ENCODE measurements at places on chromosomes 13 and 19. TPM values are rescaled to one million over a fixed set of nuclear protein-coding genes. Genes with fewer than 3 reads are reported as not detected.

CYP4F22 gene
- not detected for total RNA-seq

ZNF433 gene
- total RNA-seq, result 5.1 TPM

FUT1 gene
- not detected for total RNA-seq

SIGLEC11 gene
- total RNA-seq, result under 0.01 TPM

ZNF534 gene
- total RNA-seq, result not detected

LRRC63 gene
- not detected for total RNA-seq

CNFN gene
- total RNA-seq, result not detected

DBP gene
- 14.5 TPM for total RNA-seq

SH2D3A gene
- total RNA-seq, result not detected

CD37 gene
- not detected for total RNA-seq

ZNF837 gene
- total RNA-seq, result 4.4 TPM

C19orf67 gene
- total RNA-seq, result not detected

PSG1 gene
- total RNA-seq, result 0.36 TPM

GPC6 gene
- total RNA-seq, result 98.1 TPM

ADAMTS10 gene
- 49.6 TPM for total RNA-seq

CACNG8 gene
- not detected for total RNA-seq

CLDND2 gene
- total RNA-seq, result not detected

SLC25A41 gene
- total RNA-seq, result not detected

ZNF85 gene
- total RNA-seq, result 10.9 TPM

DACH1 gene
- not detected for total RNA-seq

Measured in osteoblast (primary cell).